ENCODE measurements at places on chromosomes 13 and 19. TPM values are rescaled to one million over a fixed set of nuclear protein-coding genes. Genes with fewer than 3 reads are reported as not detected.

GRCh38 chr13:111916201-111916600, 150.7 kb upstream of the SOX1 start:
- no peak for DNase-seq

The ITPKC gene
- 7.2 TPM for total RNA-seq

DNA sequence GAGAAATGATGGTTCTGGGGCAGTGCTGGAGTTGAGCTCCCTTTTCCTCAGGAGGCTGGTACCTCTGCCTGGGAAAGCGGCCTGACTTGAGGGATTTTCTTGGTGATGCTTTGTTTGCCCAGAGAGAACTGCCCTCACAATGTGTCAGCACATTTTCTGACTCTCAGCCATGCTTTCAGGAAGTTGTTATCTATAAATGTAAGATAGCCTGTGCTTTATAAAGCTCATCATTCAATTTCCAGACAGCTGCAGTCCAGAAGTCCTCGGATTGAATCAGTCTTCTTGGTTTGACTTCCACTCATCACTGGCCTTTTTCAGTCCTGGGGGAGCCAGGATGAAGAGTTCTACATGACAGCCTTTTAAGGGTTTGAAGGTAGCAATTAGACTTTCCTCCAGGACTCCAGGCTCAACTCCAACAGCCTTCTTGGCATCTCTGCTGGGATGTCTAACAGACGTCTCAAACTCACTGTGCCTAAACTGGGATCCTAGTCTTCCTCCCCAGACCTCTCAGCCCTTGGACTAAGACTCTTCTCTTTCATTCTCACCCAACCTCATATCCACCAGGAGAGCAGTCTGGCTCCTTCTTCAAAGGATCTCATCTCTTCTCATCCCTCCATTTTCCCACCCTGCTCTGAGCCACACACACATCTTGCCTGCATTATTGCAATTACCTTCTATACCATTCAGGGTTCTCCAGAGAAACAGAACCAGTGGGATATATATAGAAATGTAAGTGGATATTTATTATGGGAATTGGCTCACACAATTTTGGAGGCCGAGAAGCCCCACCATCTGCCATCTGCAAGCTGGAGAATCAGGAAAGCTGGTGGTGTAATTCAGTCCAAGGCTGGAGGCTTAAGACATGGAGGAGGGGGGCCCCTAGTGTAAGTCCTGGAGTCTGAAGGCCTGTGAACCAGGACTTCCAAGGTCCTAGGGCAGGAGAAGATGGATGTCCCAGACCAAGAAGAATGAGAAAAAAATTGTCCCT, 13.1 kb downstream of the ERICH6B start:
- DNase-seq = no peak

The ZNF175 gene
- 10.4 TPM for total RNA-seq

DNA sequence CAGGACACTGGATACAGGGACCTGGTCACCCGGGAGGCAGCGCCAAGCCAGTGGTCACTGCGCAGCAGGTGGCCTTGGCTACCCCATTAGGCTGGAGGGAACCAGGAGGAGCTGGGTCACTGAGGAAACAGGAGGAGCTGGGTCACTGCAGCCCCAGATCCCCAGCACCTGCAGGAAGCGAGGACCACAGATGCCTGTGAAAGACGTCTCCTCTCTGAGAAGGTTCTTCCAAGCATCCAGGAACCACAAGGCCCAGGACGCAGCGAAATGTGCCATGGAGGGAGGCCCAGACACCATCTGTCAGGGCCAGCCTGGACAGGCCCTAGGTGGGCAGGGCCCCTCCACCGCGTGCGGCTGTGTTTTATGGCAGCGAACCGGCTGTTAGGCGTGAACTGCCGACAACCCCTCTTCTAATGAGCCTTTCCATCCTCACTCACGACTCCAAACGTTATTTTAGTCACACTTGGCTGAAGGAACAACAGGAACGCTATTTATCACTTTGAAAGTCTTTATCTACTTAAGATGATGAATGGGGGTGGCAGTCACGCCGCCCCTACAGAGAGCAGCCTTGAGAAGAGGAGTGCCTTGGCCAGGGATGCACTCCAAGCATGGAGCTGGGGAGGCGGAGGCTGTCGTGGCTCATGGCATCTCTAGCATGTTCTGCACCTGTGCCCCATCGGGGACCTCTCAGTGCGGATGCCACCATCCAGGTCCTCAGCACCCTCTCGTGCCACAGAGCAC, 53.3 kb downstream of the CEBPG start:
- DNase-seq = no peak

- DNase-seq = no peak
These were observed 16.7 kb upstream of the PLPP2 start for GRCh38 chr19:307793-308420.

DNA sequence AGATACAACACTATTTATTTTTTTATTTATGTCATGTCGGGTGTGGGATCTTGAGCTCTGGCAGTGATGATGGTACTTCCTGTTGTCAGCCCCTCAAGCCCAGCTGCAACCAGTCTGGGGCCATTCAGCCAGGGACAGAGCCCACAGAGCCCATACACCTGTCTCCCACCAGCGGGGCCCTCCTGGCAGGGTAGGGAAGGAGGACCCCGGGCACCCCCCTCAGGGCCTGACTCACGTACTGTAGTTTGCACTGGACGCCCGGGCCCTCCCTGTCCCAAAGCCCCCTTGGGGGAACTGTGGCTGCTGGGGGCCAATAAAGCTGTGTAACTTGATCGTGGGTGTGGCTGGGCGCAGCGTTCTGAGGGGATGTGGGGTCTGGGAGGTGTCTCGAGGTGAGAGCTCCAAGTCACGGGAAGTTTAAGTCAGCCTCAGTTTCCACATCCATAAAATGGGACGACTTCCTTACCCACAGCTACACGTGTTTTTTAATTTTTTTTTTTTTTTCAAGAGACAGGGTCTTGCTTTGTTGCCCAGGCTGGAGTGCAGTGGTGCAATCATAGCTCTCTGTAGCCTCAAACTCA, 9.5 kb downstream of the ATG4D start:
- DNase-seq = no peak

- DNase-seq = no peak
These were observed 408.2 kb downstream of the COG6 start for GRCh38 chr13:40063703-40064102.

DNA sequence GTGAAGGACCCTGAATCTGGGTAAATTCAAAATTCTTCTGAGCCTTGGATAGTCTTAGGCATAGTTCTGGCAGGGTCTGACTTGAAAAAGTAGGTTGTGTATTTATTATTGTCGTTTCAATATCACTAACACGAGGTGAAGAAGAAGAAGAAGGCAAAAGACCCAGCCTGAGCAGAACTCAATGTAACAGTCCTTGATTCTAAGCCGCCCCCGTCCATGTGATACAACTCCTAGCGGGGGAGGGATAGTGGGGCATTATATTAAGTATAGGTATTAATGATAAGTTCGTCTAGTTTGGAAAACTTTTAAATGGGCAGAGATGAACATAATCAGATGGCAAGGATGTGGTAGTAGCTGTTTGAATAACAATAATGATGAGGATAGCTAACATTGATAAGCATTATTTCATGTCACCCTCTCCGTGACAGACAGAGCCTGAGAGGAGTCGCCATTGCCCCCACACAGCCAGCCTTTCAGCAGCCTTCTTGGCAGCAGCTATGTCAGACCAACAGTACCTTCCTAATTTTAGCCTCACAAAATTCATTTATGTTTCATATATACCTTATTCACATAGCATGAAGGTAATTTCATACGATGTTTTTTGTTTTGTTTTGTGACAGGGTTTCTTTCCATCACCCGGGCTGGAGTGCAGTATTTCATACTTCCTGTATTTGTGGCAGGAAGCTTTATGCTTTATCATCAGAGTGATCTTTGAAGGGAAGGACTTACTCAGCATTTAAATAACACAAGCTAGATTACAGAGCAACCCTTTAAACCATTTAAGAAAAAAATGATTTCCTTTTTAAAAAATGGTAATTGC, 64.4 kb upstream of the NPAS1 start:
- peak; percentile 40 for DNase-seq

The KISS1R gene
- not detected for total RNA-seq

DNA sequence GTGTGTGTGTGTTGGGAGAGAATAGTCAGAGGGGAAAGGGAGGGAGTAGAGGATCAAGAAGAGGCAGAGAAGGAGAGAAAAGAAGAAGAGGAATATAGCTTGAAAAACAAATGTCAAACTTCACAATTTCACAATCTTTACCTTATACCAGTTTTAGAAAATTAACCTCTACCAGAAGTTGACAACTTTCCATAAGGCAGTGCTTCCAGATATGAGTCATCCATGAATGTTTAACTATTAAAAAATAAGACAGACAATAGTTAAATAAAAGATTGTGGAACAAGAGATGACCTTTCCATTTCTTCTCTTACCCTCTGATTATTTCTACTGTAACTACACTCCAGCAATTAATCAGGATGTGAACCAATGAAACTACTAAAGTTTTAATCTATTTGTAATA, 229.4 kb downstream of the ITGBL1 start:
- no peak for DNase-seq

DNA sequence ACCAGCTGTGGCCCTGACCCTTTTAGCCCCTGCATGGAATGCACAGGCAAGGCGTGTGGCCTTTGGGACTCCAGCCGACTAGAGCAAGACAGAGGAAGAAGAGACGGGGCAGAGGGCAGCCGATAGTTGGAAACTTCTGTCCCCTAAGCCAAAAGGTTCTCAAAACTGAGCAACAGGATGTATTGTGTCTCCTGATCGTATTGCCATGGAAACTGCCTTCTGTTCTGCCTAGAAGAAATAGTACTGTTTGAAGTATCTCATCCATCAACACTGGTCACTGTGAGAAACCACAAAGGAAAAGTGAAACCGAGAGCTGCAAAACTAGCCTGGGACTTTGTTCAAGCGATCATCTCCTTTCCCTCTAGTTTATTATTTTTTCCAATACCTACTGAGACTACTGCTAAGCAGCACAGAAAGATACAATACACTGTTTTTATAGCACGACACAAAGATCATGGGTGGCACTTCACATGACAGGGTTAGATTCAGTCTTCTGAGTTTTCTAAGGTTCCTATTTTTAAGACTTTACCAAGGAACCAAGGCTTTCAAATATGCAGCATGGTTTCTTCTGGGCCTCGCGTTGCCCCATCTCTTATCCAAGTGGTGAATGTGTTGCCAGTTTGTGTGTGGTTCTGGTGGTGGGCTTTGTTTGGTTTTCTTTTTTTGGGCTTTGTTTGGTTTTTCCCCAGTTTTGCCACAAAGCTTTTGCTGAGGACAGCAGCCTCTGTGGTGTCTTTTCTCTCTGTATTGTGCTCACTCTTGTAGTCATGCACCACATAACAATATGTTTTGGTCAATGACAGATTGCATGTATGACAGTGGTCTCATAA, 49.3 kb upstream of the GPR183 start:
- no peak for DNase-seq

- DNase-seq = no peak
These were observed 47.5 kb downstream of the DCT start for GRCh38 chr13:94431987-94432386.

DNA sequence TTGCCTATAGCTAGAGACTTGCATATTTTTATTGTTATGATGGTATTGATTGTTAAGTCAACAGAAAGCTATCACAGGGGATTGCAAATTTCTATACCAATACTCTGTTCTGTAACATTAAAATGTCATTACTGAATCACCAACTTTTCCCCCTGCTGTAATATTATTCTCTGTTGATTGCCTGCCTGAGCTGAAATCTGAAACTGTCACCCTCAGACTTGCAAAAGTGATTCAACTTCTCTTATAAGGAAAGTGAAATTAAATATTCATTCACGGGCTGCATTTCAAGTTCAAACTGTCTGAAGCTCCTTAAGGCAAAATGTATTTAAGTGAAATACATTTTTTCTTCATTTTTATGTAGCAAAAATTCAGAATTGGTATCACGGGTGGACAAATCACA, 723.2 kb downstream of the PCDH9 start:
- no peak for DNase-seq

The KIR3DL2 gene
- not detected for total RNA-seq

Measured in A673 (cell line).